ENCODE measurements at places on chromosomes 12 and 14.
A peak's percentile ranks its signal among the peaks of the same experiment; 100 is the strongest.

- H3K4me3 ChIP-seq, result peak overlapping the region; percentile 85
- no peaks in the 10 kb centered on the region for H3K4me1 ChIP-seq
- peaks cover 30% of the 10 kb centered on the region for H3K27me3 ChIP-seq
- DNase-seq, result peak; percentile 21
Measured at GRCh38 chr14:51095854-51096823, 1.2 kb upstream of the TRIM9 start.

DNA sequence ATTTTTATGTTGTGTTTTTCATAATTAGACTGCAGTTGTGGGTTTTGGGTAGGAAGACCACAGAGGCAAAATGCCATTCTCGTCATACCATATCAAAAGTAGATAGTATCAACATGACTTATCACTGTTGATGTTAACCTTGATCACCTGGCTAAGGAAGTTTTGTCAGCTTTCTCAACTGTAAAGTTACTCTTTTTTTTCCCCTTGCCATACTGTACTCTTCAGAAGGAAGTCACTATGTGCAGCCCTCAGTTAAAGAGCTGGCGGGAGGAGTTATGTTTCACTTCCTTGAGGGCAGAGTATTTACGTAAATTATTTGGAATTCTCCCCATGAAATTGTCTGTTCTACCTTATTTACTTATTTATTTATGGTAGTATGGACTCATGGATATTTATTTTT is 78.7 kb downstream of the PRORP start:
- no peaks in the 10 kb centered on the region for H3K27me3 ChIP-seq
- peaks cover 23% of the 10 kb centered on the region for H3K4me1 ChIP-seq
- no peak overlapping the region for H3K27ac ChIP-seq
- H3K36me3 ChIP-seq, result peaks cover 10% of the 10 kb centered on the region

DNA sequence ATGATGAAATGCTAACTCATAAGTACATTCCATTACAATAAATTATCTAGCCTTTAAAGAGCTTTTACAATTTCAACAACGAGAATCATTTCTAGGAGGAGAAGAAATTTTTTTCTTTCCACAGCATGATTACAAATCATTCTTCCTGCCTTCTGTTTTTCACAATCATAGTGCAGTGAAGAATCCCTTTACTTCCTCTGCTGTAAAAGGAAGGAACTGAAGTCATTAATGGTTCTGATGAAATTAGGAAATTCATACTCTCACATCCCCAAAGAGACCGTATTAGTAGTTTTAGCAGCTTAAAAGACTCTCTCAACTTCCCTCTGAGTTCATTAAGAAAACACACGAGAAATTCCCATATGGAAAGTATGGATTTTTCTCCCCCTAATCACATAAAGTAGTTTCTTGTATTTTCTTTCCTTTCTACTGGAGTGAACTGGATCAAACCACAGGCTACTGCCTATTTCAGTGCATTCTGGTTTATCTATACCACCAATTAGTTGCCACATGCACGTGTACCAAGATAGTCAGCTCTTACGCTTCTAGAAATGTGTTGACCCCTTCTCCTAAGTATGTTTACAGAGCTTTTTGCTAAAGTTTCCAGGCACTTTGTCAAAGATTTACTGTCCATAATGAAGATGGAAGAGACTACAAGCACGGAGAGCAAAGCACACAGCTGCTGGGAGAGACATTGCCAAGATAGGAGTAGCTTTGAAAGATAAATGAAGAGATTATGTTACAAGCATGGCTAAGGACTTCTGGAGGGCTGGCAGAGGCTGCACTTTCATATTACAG is 58.9 kb upstream of the KITLG start:
- no peak overlapping the region for H3K4me3 ChIP-seq
- no peaks in the 10 kb centered on the region for H3K27me3 ChIP-seq
- H3K36me3 ChIP-seq, result no peaks in the 10 kb centered on the region
- no peak overlapping the region for H3K27ac ChIP-seq
- DNase-seq, result no peak

DNA sequence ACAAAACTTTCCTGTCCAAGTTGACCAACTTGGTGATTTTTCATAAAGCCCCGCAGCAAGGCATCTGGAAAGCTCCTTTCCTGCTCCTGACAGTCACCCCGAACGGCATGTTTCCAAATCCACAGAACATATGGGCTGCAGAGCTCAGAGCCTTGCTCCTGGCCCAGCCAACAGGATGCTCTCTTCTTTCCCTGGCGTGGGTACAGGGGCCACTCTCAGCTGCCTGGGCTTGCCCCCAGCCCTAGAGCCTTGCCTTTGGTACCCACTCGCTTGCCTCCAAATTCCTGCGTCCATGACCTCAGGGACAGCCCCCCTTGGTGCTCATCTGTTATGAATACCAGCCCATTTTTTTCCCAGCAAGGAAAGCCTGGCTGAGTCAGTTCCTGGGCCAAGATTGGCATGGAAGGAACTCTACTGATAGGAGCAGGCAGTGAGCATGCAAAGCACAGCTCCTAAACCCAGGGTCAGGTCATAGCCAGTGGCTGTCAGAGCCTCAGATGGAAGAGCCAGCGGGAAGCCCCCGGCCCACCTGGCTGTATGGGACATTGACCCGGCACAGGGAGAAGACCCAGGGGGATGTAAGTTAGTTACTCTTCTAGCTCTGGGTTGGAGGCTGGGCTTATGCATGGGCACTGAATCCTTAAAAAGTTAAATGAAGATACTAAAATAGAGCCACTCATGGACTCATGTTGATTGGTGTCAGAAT is 105.3 kb upstream of the RTL1 start:
- H3K4me3 ChIP-seq, result no peak overlapping the region
- no peak overlapping the region for H3K27ac ChIP-seq
- H3K36me3 ChIP-seq, result no peaks in the 10 kb centered on the region
- no peaks in the 10 kb centered on the region for H3K27me3 ChIP-seq
- no peak for DNase-seq
- H3K4me1 ChIP-seq, result no peaks in the 10 kb centered on the region

DNA sequence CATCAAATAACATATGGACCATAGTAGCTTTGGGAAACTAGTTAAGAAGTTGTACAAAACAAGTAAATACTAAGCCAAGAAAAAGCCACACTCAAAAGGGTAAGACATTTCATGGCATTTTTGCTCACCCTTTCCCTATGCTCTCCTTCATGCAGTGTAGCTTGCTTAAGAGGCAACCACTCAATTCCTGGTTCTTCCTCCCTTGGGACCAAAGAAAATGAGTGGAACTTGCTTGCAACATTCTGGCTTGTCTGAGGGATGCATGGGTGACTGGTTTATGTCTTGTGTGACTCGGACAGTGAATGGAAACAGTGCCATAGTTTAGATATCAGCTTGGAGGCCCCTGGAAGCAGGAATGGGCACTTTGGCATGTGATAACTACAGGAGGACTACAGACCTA is 252.0 kb upstream of the ARID2 start:
- H3K36me3 ChIP-seq, result no peaks in the 10 kb centered on the region
- H3K4me1 ChIP-seq, result no peaks in the 10 kb centered on the region
- H3K27me3 ChIP-seq, result no peaks in the 10 kb centered on the region

DNA sequence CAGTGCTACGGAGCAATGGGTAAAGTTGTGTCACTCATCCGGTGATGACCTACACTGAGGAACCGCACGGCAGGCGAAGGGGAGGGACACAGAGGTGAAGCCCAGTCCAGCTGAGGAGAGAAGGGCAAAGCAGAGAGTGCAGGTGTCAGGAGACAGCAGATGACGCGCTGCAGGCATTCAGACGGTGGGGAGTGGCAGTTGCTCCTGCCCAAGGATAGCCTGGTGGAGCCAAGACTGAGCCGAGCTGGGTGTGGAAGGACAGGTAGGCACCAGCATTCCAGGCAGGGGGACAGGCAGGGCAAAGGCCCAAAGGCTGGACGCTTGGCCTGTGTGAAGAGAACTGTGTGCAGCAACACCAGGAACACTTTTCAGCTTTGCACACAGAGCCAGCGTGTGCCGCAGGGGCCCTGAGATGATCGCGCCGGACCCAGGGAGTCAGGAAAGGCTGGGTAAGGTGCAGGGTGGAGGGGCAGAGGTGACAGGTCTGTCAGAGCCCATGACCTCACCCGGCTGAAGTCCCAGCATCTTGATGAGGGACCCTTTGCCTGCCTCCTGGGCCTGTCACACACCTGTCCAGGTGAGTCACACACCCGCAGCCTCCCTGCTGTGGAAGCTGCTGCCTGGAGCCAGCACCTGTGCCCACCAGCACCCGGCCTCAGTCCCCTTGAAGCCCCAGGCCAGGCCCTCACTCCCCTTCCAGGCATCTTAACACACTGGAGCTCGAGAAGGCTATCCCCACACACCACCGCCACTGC is 48.4 kb downstream of the TSPAN11 start:
- no peak for DNase-seq
- peaks cover 72% of the 10 kb centered on the region for H3K27me3 ChIP-seq
- H3K27ac ChIP-seq, result no peak overlapping the region
- no peaks in the 10 kb centered on the region for H3K4me1 ChIP-seq
- H3K36me3 ChIP-seq, result no peaks in the 10 kb centered on the region
